NB4 (cell line): ENCODE measurements at places on chromosomes 6 and 20.

GRCh38 chr20:59784791-59785668, 148.4 kb downstream of the SYCP2 start:
- no peak for DNase-seq

GRCh38 chr6:56246881-56247653, at the start of gene COL21A1:
Gene COL21A1, minus strand, starts transcription at chr6:56247580. Its CDS starts 64,962 bp downstream, at chr6:56182618.
- no peak for DNase-seq

- DNase-seq: no peak
These were observed at the start of gene WFDC2 for GRCh38 chr20:45469336-45470261. Gene WFDC2, plus strand, starts transcription at chr20:45469753. Its CDS starts 29 bp downstream, at chr20:45469782.

GRCh38 chr20:44083220-44083933, 103.6 kb downstream of the JPH2 start:
- DNase-seq: no peak

DNA sequence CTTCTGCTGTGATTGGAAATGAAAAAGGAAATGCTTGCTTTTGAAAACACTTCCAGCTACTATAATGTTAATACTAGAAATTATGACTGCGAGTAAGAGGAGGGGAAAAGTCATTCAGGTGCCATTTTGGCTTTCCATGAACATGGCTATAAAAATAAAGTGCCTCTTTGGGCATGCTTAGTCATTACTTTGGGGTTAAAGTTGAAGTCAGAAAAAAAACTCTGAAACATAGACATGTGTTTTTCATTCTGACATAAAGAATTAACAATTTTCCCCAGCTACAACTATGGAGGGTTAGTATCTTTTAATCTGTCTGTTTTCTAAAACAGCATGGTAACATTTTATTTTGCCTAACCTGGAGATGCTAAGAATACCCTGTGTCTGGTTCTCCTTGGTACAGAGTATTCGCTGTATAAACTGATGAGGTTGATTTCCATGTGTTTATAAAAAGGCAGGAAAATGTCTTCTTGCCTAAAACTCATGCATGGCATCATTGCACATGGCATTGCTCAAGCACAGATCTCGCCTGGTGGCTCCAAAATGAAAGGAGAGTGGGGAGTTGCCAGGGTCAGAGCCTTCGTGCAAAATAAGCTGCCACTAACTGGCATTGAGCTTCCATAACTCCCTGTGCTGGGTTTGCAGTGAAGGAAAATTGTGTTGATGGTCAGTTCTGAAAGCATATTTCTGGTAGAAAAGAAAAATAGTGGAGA, 188.9 kb downstream of the KCNQ5 start:
- DNase-seq: no peak

GRCh38 chr6:167331565-167331964, 6.7 kb downstream of the TTLL2 start:
- no peak for DNase-seq

DNA sequence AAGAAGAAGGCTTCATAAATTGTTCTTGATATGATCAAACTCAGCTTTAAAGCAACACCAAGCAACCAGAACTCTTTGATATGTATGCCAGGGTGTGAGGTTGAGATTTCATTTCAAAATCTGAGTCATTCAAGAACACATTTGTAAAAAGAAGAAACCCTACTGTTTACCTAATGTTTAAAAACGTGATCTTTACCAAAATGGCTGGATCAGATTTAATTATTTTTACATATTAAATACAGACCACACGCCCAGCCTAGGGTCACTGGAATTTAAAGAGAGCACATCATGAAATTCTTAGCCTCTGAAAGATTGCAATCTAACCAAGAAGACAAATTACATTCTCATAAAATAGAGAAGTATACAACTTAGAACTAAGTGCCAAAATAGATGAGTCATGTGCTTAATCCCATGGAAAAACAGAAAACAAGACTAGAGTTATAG, 206.8 kb upstream of the SMLR1 start:
- no peak for DNase-seq

- no peak for DNase-seq
These were observed 59.8 kb upstream of the SYNJ2 start for GRCh38 chr6:157921685-157922367.

DNA sequence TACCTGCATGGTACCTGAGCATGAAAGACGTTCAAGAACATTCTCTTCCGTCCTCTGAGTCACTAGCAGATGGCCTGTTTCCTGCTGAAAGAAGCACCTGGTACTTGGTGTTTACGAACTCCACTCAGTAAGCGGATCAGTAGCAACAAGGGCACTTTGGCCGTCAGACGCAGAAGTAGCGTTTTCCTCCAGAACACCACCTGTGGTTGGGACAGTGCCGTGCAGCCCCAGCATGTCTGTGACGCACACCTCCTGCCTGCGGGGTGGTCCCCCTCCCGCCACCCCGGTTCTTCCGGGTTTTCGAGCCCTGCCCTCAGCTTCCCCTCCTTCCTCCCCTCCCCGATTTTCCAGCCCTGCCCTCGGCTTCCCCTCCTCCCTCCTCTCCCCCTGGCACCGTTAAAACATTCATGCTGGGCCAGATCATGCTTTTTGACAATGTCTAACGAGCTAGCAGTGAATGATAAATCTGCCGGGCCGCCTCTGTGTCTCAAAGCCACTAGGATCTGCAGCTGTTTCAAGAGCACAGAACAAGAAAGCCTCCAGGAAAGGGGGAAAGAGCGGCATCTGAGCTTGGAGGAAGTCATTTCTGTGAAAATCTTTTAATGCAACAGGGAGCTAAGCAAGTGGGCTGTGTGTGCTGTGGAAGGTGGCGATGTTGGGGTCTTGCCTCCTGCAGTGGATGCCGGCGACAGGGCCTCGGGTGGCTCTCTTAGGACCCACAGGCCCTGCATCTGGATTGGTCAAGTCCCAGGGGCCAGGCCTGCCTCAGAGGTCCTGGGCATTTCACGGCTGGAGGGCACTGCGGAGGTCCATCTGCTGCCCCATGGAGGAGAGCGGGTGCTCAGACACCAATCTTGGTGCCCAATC, 207.9 kb downstream of the ERMARD start:
- peak; percentile 92 for DNase-seq

DNA sequence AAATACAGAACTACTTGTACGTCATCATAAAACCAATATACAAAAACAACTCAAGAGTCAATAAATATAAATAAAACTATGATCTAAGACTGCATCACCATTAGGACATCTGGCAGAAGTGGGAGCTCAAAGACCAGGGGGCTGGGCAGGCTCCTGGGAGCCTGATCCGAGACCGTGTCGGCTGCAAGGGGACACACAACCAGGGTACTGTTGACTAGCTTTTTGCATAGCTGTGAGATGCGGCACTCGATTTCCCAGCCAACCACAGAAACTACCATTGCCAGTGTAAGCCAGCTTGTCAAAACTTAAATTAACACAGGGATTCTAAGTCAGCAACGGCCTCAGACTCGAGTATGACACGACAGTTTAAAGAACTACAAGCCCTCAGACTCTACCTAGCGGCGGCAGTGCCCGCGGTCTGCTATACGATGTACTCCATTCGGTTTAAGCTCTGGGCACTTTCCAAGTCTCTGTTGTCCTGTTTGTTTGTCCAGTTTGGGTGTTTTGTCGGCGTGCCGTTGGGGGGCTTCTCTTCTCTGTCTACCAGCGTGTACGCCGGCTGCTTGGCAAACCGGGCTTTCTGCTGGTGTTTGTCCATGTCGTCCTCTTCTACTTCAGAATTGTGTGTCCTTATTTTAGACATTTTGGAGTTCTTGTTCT, 34.6 kb downstream of the JAG1 start:
- no peak for DNase-seq

DNA sequence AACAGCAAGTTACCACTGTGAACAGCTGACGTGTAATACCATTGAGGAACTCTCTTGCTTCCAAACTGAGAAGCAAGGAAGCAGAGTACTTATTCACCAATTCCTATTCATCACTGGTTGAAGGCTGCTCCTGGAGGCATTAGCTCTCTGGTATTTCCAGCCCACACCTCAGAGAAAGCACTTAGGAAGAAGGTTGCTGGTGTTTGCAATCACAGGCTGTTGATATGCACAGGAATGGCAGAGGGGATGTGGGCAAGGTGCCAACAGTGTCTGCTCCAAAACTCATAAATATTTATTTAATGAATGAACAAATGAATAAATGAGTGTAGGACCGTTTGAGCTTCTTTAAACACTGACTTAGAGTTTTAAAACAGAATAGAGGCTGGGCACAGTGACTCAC, 6.9 kb upstream of the RRBP1 start:
- DNase-seq: no peak

DNA sequence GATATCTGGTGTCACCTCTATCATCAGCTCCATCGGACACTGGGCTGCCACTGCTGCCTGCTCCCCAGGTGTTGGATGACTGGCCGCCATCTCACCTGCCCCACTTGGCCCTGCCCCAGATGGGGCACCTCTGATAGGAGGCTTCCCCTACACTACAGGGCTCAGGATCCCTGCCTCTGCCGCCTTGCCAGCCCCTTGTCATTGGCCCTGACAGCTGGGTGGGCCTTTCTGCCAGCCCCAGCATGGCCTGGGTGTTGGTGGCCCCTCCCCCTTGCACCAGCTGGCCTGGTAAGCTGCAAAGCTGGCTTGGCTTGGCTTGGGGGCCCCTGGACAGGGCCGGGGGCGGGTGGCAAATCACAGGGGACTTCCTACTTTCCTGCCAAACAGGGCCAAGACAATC, 10.6 kb downstream of the PACSIN1 start:
- no peak for DNase-seq

DNA sequence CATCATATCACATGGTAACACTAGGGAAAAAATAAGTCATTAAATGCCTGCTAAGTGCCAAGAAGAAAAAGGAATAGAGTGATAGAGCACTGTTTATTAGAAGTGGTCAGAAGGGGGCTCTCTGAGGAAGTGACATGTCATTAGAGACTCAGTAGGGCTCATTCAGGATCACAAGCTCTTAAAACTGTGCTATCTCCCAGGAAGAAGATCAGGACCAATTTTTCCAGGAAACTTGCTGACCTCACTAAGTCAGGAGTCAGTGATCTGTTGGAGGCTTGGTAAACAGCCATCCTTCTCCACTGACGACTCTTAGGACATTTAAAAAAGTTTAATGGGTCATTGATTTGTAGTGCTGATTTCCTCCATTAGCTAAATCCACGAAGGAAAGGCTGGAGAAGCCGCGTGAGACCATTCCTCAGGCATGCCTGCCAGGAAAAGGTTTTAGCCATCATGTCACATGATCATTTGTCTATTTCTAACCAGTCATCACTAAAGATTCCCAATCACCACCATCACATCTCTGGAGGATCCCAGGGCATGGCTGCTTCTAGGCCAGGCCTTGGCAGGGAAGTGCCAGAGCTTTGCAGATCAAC, 5.9 kb upstream of the PTPN1 start:
- peak; percentile 35 for DNase-seq

DNA sequence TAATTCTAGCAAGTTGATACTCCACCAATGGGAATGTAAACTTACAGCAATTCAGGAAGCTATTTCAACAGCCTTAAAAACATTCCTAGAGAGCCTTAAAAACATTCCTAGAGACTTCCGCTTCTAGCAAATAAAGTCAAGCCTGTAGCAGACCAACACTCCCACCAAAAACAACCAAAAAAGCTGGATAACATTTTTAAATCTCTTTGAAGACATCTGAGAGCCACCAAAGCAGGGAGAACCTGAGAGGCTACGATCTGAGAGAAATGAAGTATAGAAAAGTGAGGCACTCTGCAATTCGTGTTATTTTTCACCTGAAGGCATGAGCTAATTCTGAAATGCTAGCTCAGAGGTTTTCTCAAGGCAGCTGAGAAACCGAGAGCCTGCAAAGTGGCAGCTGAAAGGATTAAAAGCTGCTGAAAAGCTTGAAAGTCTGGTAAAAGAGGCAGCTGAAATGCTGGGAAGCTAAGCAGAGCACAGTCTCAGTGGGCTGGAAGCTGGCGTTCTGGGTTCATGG, 20.9 kb downstream of the GPR63 start:
- DNase-seq: no peak

DNA sequence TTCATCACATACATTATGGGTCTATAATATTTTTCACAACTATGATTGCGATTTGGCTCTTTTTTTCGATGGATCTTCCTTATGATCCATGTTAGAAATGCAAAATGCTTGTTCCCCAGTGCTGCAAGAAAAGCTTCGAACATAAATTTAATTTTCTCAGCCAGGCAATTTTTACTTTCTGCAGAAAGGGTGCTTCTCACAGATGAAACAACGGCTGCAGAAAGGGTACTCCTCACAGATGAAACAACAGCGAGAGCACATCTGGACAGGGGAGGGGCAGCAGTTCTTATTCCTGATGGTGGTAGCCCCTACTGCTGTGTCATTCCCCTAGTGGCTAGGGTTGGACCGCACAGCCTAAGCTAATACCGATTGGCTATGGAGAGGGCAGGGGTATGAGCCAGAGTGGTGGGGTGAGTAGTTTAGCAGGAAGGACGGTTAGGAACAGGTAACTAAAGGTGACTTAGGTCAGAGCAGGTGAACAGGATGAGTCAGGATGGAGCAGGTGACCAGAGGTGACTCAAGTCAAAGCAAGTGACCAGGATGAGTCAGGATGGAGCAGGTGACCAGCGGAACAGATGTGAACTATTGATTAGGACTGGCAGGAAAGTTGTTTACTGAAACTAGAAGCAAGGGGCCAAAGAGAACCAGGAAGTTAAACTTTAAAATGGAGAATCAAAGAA, 13.4 kb upstream of the TREML4 start:
- DNase-seq: no peak
